ENCODE measurements at places on chromosomes 1 and 21. TPM values are rescaled to one million over a fixed set of nuclear protein-coding genes. Genes with fewer than 3 reads are reported as not detected.

- DNase-seq, result peak; percentile 87
- no peaks in the 10 kb centered on the region for H3K36me3 ChIP-seq
- H3K27me3 ChIP-seq, result peaks cover 32% of the 10 kb centered on the region
- H3K27ac ChIP-seq, result no peak overlapping the region
- H3K4me3 ChIP-seq, result no peak overlapping the region
- H3K4me1 ChIP-seq, result peaks cover 3% of the 10 kb centered on the region
Measured at GRCh38 chr1:183349201-183349711, 68.9 kb downstream of the NMNAT2 start.

GRCh38 chr1:237713916-237714315, 176.8 kb downstream of the ZP4 start:
- no peak for DNase-seq
- H3K27ac ChIP-seq, result no peak overlapping the region
- H3K36me3 ChIP-seq, result no peaks in the 10 kb centered on the region
- no peaks in the 10 kb centered on the region for H3K27me3 ChIP-seq

- peak; percentile 27 for DNase-seq
- peak overlapping the region; percentile 76 for H3K27ac ChIP-seq
- H3K4me3 ChIP-seq, result 0 out of 2 replicates have a peak overlapping the region, but pooled peaks have one; percentile 29
Measured at GRCh38 chr1:87279536-87279875, 49.2 kb upstream of the LMO4 start.

DNA sequence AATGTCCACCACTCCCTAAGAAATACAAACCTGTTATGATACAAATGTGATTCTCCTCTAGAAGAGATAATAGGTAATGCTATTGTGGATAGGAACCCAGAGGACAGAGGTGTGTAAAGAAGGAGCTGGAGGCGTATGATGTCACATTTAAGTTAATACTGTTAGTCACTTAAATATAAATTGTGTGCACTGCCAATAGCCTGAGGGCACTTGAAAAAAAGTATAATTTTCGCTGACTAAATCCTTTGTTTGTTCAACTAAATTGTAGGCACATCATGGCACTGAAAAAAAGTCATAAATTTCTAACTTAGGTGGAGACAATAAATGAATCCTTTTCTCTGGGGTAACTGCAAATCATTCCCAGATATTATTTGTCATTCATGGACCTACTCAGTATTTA, 4.4 kb downstream of the RCSD1 start:
- H3K27ac ChIP-seq, result no peak overlapping the region
- no peak for DNase-seq
- H3K27me3 ChIP-seq, result no peaks in the 10 kb centered on the region

The KAZN gene
- 5.4 TPM for total RNA-seq

The CFHR1 gene
- total RNA-seq, result not detected

DNA sequence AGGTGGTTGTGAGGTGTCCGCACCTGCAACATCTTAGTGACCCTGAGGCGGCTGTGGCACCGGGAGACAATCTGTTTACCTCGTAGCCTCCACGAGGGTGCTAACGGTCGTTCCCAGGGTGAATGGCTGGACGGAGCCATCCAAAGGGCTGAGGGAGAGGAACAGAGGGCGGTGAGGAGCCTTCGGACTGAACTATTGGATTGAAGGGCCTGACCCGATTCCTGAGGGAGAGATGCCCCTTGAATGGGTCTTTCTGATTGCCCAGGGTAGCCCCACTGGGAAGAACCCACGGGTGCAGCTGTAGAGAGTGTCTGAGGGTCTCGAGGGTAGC, 2.3 kb downstream of the NR5A2 start:
- H3K27ac ChIP-seq, result no peak overlapping the region
- DNase-seq, result no peak
- no peaks in the 10 kb centered on the region for H3K36me3 ChIP-seq

DNA sequence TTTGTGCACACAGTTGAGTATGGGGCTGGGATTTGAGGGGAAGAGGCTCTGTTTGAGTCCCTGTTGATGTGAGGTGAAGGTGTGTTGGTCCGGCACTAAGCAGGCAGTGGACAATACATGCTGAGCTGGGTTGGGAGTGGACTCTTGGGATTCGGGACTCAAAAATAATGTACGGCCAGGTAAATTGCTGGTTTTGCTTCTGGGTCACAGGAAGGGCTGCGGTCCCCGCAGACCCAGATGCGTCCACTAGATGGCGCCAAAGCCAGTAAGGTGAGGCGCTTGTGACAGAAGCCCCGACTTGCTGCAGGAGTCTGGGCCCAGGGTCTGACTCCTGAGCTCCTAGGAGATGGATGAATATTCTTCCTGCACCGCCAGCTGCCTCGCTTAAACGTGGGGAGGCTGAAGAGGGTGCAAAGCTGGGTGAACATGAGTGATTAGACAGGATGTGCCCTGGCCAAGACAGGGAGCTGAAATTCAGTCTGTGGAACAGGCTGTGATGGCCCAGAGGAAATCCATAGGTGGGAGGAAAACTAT, 61.4 kb downstream of the ACBD3 start:
- 0 out of 2 replicates have a peak, but pooled peaks cover 11% of the 10 kb centered on the region for H3K4me1 ChIP-seq
- no peaks in the 10 kb centered on the region for H3K36me3 ChIP-seq
- H3K27me3 ChIP-seq, result no peaks in the 10 kb centered on the region
- DNase-seq, result peak; percentile 72
- H3K27ac ChIP-seq, result no peak overlapping the region
- no peak overlapping the region for H3K4me3 ChIP-seq

The EFNA3 gene
- total RNA-seq, result 1.4 TPM

DNA sequence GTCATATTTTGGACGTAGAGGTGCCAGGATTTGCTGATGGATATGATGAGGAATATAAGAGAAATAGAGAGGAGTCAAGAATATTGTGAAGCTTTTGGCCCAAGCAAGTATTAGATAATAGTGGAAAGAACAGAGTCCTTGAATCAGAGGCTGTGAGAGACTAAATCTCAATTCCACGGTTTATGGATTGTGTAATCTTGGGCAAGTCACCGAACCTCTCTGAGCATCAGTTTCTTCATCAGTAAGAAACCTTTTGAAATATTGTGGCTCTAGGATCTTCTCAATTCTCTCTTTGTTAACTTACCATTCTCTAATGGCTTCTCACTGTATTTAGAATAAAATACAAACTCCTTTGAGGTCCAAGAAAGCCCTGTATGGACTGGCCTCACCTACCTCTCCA, 77.6 kb downstream of the RPS6KA1 start:
- H3K4me1 ChIP-seq, result no peaks in the 10 kb centered on the region
- DNase-seq, result peak; percentile 52
- H3K27ac ChIP-seq, result no peak overlapping the region
- H3K36me3 ChIP-seq, result no peaks in the 10 kb centered on the region

GRCh38 chr1:219582296-219582695, 30.6 kb downstream of the ZC3H11B start:
- H3K4me1 ChIP-seq, result peaks cover 15% of the 10 kb centered on the region
- H3K27me3 ChIP-seq, result peaks cover 33% of the 10 kb centered on the region
- no peak overlapping the region for H3K27ac ChIP-seq
- no peaks in the 10 kb centered on the region for H3K36me3 ChIP-seq
- peak; percentile 51 for DNase-seq

The S100A7A gene
- total RNA-seq, result not detected

The TEX38 gene
- total RNA-seq, result not detected

GRCh38 chr1:220747437-220748088, 559 bp upstream of the MTARC2 start:
- no peaks in the 10 kb centered on the region for H3K27me3 ChIP-seq
- DNase-seq, result no peak
- peak overlapping the region; percentile 80 for H3K4me3 ChIP-seq
- no peaks in the 10 kb centered on the region for H3K36me3 ChIP-seq

DNA sequence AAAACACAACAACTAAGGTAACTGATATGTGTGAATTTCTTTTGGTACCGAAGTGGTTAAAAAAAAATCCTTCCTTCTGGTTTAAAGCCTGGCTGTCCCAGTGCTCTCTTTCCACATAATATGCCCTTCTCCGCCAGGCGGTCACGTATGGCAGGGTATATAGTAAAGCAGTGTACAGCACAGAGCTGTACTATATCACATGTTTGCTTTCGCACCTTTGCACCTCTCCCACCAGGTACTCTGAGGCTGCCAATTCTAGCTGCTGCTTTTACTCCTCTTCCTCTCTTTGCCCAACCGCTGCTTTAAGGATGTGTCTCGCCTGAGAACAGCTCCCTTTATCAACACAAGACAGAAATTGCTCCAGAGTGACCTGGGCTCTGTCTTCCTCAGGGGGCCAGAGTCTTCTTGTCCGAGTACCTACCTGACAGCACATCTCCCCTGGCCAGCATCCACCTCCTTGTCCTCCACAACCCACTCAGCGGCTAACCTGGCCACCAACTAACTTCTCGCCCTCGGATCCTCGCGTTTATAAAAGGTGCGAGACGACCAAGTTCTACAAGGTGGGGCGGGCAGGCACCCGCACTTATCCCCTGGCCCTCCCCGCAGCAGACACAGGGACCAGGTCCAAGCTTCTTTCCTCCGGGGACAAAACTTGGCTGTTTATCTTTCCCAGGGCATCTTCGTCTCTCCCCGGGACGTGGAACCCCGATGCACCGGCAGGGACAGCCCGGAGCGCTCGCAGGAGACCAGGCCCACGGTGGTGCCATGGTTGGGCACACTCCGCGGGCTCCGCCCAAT, 1.6 kb downstream of the COLGALT2 start:
- H3K4me1 ChIP-seq, result peaks cover 14% of the 10 kb centered on the region
- no peak overlapping the region for H3K27ac ChIP-seq
- no peaks in the 10 kb centered on the region for H3K36me3 ChIP-seq
- H3K4me3 ChIP-seq, result peak overlapping the region; percentile 82
- no peaks in the 10 kb centered on the region for H3K27me3 ChIP-seq

The TEDDM1 gene
- total RNA-seq, result not detected

The NR0B2 gene
- total RNA-seq, result not detected

DNA sequence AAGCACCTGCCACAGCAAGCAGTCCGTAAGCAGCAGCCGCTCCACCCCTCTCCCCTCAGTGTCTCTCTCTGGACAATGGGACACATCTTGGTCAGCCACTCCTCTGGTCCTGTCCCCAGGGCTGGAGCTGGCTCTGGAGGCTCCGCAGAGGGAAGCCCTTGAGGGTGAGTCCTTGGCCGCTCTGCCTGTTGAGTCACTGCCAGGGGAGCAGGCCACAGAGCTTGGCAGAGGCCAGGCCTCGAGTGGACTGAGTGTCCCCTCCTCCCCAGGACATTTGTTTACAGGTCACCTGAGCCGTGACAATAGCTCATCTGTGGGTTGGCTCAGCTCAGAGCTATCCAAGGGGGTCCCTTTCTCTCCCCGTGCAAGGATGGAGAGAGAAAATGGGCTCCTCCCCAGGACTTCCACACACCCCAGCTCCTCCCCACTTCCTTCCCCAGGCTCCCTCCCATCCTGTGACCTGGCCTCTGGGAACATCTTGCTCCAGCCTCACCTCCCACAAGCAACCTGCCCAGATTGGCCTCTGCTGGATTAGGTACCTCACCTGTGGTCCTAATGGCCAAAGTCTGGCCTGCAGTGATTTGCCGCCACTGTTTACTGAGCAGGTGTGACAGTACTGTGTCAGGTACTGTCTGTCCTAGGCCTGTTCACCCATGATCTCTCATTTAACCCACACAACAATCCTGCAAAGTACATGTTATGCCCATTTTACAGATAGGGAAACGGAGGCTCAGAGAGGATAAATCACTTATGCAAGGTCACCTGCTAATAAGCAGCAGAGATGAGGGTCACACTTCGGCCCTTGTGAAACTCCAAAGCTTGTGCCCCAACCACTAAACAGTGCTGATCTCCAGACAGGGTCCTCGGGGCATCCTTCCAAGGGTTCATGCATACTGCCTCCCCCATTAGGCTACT, 4.8 kb downstream of the FAM131C start:
- peaks cover 7% of the 10 kb centered on the region for H3K27me3 ChIP-seq
- DNase-seq, result peak; percentile 83
- H3K4me3 ChIP-seq, result no peak overlapping the region
- H3K27ac ChIP-seq, result no peak overlapping the region
- no peaks in the 10 kb centered on the region for H3K4me1 ChIP-seq
- H3K36me3 ChIP-seq, result no peaks in the 10 kb centered on the region

Measured in GM23248 (cell line).